MV-4-11 (cell line): ENCODE measurements at places on chromosomes 1 and 21.

- DNase-seq: peak; percentile 84
Measured at GRCh38 chr1:103561643-103562395, 9.6 kb upstream of the AMY2B start.

DNA sequence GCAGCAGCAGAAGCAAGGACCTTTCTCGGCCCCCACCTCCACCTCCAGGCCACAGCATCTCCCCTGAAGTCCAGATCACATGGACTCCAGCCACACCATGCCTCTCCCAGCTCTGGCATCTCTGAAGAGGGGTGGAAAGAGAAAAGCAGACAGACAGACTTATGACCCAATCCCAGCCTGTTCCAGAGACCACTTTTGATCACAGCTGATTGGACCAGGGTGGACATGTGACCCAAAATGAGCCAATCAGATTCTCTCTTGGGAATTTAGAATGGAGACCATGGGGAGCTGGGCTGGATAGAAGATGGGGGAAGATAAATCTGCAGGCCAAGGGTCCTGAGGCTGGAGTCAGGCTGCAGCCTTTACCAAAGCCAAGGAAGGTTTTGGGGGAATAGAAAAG lies 16.4 kb downstream of the HTR1D start:
- DNase-seq: no peak

GRCh38 chr21:36288651-36289243 lies 31.2 kb upstream of the MORC3 start:
- no peak for DNase-seq

DNA sequence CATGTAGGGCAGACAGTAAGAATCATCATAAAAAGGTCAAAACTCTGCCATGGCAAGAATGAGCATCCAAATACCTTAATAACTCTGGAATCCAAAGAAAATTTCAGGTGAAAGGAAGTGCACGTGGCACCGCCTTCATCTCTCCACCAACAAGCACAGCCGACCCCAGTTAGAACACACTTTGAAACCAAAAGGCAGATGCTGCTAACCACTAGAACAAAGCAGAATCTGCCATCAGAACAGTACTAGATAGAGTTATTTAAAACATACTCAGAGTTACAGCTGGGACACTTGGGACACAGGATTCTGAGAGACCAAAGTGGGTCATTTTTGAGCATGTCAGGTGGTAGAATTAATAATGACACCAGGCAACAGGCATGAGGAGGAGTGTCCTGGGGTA lies 106.7 kb upstream of the SOD1 start:
- DNase-seq: no peak

- no peak for DNase-seq
Measured at GRCh38 chr1:55931081-55931940, 648.1 kb downstream of the PLPP3 start.

DNA sequence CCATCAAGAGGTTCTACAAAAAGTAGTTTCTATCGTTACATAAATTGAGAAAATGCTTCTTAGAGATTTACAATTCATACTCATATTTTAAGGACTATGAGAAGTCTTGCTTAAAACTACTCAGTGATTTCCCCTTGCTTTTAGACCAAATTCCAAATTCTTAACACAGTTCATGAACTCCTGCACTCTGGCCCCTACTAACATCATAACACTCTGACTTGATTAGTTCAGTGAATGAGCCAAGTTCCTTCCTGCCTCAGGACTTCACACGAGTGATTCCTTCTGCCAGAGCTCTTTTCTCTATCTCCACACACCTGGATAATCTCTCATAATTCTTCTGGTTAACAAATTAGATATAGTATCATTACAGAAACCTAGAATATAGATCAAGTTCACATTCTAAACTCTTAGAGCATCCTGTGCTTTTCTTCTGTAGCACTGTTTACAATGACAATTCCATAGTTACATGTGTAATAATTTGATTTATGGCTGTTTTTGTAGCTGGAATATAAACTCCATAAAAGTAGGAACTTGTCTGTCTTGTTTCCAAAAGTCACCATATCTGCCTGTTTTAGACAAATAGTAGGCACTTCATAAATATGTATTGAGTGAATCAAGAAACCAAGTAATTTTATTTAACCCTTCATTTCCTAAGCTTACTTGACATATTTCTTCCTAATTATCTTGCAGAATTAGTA lies 59.9 kb downstream of the NUF2 start:
- DNase-seq: no peak

DNA sequence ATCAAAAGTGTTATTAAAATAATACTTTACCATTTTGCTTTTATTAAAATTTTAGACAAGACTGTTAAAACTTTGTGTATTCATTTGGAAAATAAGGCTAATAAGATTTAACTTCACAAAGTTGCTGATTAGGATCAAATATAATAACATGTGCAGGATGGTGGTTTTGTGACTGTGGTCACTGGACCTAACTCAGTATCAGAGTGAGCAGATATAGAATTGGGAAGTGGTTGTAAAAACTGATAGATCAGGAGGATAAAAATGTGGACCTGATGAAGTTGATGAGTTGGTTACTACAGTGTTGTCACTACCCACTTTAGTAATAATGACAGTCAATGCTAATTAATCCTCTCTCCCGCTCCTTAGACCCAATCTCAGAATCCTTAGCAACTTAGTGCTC lies 186.4 kb downstream of the AKT3 start:
- no peak for DNase-seq

DNA sequence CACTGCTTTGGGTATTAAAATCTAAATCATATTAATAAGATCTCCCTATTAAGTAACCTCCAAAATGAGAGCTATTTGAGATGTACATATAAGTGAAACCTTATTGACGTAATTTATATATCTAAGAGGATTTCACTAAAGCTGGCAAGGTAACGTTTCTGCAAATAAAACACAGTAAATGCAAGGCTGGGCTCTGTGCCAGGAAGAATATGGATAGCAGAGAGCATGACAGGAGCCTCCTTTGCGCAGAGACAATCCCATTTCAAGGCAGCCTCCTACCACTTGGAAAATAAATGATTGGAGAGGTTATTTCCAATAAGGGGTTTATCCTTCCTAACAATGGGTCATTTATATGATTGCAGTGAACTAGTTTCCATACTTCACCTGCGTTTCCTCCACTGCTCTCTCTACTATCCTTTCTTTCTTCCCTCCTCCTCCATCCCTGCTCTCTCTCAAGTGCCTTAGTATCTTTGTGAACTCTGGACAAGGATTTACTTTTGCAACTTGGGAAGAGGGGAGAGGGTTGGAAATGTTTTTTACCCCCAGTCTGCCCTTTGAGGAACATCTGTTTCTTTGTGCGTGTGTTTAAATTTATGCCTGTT lies 3.0 kb upstream of the NFIA start:
- no peak for DNase-seq

DNA sequence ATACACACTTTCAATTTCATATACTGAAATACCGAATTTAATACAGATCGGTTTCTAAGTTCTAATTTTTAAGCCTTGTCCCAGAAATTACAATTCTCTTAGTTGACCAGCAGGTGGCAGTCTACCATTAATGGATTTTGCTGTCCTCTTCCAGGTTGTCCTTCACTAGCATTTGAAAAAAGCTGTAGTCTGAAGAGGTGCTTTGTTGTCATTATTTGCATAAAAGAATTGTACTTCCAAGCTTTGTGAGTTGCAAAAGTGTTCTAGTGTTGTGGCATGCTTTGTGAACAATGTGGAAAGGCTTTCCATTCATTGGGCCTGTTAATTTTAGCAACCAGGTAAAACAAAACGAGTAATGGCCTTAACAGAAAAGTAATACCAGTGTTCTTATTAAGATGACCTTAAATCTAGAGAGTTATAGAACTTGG lies 193.6 kb downstream of the RPS6KC1 start:
- peak; percentile 34 for DNase-seq

DNA sequence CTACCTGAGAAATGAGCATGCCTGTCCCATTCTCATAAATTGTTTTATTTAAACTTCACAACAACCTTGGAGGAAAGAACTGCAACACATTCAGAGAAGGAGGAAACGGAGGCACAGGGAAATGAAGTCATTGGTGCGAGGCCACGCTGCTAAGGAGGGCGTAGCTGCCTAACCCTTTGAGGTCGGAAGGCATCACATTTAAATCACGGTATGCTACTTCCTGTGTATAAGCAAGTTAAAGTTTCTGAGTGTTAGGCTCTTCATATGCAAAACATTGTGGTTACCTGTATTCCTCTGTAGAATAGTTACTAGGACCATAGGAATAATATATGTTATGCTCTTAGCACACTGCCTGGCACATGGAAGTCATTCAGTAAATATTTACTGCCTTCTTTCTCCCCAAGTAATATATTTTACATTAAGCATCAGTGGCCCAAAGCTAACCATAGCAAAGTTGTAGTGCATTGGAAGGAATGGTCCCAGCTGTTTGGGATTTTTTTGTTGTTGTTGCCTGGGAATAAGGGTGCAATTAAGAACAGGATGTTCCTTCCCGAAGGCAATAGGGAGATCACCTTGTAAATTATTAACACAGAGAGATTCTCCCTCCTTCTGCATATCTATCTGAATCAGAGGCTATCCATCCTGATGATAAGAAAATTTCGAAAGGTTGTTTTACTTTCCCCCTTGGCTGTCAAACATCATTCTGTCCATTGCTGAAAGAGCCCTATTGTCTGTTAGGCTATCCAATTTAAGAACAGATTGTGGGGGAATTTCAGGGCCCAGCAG lies 192.2 kb upstream of the C8B start:
- no peak for DNase-seq

DNA sequence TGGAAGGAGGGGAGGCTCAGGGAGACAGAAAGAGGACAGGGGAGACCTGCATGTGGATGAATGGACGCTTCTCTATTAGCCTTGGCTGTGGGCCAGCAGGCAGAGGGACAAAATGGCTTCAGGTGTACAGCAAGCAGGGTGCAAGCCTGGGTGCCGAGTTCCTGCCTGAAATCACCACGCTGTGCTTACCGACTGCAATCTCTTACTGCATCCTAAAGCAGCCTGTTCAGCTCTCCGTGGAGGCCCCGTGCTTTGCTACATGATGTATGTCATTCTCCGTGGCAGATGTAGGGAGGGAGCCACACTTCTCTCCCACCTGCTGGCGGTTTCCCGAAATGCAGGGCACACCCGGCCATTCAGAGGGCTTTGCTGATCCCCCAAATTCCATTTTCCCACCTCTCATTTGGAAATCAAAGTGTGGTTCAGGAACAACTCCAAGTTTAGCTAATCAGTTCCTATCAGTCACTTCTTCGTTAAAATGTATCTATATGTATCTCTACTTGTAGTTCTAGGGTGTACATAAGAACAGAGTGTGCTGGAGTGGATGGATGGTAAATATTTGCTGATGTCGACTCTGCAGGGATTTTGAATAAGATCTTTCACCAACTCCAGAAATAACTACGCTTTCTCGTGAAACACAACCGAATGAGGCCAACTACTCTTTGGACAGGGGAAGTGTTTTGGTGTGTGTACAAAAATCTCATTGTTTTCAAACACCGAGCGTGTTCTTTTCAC lies 122.3 kb upstream of the BACE2 start:
- DNase-seq: no peak

- DNase-seq: no peak
Measured at GRCh38 chr1:160652924-160653619, 6.2 kb upstream of the SLAMF1 start.

GRCh38 chr1:199678771-199679170 lies 348.7 kb upstream of the NR5A2 start:
- DNase-seq: no peak

DNA sequence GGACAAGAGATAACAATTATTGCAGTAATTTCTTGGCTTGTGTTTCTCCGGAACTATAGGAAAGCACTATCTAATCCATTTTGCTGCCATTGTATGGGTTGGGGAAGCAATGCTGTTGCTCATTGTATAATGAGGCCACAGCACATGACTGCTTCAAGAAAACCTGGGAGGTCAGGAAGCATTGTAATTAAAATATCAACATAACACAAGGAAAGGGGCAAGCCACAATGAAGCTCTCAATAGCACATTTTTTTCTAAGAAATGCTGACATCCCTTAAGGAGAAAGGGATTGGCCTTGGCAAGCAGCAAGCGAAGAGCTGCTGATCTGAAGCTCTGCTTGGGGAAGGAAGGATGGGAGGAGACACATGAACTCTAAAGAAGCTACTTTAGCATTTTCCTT lies 44.0 kb downstream of the PLPP3 start:
- DNase-seq: no peak

DNA sequence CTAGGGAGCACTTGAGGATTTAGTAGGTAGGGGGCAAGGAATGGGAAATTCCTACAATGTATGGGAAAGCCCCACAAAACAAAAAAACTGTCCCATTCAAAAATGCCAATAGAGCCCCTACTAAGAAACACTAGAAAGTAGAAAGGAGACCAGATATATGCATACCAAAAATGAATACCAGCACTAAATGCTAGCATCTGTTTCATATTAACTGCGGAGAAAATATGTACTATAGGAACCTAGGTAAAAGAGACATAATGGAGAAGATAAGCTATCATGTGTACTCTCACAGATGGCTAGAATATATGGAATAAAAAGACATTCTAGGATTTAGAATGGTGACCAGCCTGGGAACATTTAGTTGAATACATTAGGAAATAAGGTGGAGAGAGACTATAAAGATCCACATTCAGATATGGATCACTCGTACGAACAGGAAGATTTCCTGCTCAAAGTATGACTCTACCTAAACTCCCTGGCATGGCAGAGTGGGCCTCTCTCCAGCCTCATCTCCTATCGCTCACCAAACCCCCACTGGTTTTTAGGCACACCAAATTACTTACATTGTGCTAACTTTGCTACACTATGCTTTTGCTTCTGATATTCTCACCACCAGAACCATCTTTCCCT lies 18.3 kb downstream of the ZNHIT6 start:
- no peak for DNase-seq

GRCh38 chr21:33286076-33286475 lies 19.9 kb downstream of the IL10RB start:
- DNase-seq: no peak

- no peak for DNase-seq
Measured at GRCh38 chr1:96698342-96698983, 23.1 kb upstream of the PTBP2 start.

- peak; percentile 69 for DNase-seq
Measured at GRCh38 chr1:51189421-51190073, 46.5 kb upstream of the RNF11 start.

DNA sequence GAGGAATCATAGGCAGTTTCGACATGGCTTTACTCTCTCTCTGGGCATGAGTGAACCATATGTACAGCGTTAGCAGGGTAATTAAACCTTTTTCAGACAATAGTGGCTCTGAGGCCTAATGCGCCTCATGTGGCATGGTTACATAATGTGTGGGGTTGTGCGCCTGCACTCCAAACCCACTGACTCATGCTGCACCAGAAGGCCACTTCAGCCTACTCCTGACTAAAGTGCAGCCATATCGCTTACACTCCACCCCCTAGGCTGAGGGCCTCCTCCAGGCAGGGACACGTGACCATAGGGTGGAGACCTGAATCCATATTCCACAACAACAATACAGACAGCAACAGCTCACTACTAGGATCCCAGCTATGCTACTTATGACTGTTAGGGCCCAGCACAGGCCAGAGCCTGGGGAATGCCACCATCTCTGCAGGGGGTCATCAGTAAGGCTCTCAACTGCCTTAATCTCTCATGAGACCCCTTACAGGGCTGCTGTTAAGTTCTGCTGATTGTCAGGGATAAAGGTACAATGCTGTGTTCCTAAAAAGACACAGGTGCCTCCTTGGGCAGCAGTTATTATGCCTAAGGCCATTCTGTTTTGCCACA lies 13.4 kb upstream of the ODF2L start:
- peak; percentile 87 for DNase-seq
